ENCODE measurements at places on chromosomes 5 and 9.

- no peak for DNase-seq
Measured at GRCh38 chr9:112925058-112925641, 34.5 kb upstream of the SLC46A2 start.

DNA sequence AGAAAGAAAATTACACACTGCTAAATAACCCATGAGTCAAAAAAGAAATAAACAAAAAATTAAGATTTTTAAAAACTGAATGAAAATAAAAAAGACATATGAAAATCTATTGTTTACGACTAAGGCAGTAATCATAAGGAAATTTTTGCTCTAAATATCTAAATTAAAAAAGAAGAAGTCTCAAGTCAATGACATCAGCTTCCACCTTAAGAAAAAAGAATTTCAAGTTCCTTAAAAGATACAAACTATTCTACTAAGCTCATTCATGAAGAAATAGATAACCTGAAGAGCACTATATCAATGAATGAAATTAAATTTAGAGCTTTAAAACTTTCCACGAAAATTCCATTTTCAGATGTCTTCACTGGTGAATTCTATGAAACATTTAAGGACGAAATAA, 15.7 kb upstream of the STARD4 start:
- no peak for DNase-seq

DNA sequence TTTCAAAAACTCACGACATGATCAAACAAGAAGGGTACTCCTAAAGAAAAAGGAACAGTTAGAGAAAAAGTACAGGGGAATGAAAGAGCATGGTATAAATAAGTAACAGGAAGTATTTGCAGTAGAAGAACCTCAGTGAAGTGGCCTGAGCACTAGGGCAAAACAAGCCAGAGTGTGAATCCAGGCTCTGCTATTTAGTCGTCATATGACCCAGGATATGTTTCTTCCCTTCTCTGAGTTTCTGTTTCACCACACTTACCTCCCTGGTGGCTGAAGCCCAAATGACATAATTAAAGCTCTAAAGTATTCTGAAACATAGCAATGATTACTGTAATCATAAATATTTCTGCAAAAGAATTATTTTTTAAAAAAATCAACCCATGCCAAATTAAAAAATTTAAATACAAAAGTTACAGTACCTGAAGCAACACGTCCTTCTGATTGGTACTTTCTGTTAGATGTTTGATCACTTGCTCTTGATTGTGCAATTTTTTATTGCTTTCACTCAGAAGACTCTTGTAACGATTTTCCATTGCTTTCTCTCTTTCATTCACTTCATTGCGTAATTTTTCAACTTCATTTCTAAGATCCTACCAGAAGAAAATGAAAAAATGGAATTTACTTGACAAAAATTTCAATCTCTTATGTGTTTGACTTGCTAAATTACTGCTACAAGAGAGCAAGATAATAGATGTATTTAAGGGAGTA, 88.9 kb downstream of the CDK5RAP2 start:
- DNase-seq = no peak

DNA sequence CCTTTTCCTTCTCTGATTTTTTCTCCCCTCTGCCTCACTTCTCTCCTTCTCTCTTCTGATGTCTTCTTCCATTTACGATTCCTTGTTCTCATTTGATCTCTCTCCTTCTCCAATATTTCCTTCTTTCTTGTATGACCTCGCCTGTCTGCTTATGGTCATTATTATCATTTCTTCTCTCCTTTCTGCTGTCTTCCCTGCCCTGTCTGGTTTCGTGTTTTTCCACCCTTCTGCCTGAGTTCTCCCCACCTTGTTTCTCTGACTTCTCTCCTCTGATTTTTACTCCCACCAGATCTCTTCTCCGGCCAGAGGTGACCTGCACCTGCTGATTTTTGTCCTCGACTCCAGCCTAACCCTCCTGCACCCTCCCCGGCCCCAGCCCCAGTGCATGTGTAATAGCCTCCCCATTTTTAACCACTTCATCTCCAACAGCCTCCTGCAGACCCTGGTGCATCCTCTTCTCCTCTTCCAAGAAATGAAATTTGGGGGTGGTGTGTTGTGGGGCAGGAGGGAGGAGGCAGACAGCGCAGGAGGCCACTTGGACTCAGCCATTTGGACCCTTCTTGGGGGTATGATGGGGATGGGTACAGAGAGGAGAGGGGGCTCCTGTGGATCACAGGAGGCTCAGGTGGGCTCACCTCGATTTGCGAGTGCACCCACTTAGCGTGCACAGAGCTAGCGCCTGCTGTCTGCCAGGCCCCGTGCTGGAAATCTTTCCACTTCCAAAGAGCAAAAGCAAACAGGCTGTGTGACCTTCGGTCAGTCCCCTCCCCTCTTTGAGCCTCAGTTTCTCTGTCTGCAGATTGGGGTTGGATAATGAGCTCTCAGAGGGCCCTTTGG, 32.5 kb downstream of the GSN start:
- no peak for DNase-seq

GRCh38 chr9:136403538-136403914, 3.6 kb upstream of the SNAPC4 start:
- no peak for DNase-seq

DNA sequence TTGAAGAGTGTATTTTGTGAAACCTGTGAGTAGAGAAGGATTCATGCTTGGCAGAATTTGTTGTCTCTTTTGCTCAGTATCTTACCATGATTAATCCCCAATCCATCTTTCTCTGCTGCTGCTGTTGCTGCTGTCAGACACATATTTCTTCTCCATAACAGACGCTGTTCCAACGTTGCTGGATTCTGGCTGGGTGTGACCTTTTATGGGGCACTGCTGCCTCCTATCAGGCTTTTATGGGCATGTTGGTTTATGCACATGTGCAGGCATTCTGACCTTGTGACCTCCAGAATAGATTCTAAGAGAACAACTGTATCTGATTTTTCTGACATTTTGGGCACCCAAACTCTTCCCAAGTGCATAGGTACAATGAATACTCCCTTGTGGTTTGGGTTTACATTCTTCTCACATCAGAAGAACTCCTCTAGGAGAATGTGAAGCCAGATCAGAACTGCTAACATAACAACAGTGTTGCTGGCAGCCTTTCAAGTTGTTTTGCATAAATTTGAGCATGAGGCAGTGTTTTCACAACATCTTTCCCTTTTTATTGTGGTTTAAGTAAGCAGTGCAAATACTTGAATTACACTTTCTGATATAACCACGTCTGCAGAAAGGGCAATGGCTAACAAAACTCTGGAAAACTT, 9.2 kb upstream of the ISL1 start:
- DNase-seq = no peak

DNA sequence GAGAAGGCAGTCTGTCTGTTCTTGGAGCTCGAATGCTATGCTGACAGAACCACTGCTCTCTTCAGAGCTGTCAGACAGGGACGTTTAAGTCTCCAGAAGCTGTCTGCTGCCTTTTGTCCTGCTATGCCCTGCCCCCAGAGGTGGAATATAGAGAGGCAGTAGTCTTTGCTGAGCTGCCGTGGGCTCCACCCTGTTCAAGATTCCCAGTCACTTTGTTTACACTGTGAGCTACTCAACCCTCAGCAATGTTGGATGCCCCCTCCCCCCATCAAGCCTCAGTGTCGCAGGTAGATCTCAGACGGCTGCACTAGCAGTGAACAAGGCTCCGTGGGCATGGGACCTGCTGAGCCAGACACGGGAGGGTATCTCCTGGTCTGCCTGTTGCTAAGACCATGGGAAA, 344.2 kb downstream of the TMEM161B start:
- DNase-seq = no peak

GRCh38 chr9:113416149-113416721, 5.7 kb downstream of the C9orf43 start:
- DNase-seq = no peak

- no peak for DNase-seq
Measured at GRCh38 chr9:124040935-124041816, 29.6 kb downstream of the LHX2 start.

DNA sequence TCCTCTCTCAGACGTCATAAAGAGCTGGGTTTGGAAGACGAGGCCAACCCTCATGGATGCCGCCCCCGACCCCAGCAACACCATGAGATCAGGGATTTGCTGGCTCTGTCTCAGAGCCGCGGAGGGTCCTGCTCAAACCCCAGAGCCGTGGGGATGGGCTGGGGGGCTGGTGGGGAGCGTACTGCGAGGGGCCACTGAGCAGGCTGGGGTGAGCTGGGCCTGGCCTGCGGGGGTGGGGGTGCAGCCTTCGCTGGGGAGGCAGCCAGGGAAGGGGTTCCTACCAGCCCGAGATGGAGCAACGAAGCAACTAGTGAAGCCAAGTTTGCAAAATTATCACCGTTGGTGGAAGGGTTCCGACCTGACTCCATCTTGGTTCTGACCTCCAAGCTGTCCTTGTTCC, 5.1 kb upstream of the SLC12A7 start:
- no peak for DNase-seq

DNA sequence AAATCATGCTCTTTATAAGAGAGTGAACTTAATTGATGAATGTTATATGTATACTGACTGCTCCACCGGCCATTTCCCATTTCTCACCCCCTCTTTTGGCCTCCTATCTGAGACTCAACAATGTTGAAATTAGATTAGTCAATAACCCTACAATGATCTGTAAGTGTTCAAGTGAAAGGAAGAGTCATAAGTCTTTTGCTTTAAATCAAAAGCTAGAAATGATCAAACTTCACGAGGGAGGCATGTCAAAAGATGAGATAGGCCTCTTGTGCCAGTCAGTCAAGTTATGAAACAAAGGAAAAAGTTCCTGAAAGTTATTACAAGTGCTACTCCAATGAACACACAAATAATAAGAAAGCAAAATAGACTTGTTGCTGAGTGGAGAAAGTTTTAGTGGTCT, 83.1 kb downstream of the NLN start:
- no peak for DNase-seq

GRCh38 chr9:110021891-110022290, 186.1 kb downstream of the C9orf152 start:
- DNase-seq = no peak

GRCh38 chr9:79131824-79132377, 439.9 kb upstream of the TLE4 start:
- DNase-seq = no peak

- DNase-seq = no peak
Measured at GRCh38 chr5:65197531-65198455, 283.9 kb downstream of the ADAMTS6 start.

- no peak for DNase-seq
Measured at GRCh38 chr9:123741214-123741613, 188.7 kb downstream of the DENND1A start.

GRCh38 chr9:27945386-27945785, 372.1 kb upstream of the C9orf72 start:
- DNase-seq = no peak

DNA sequence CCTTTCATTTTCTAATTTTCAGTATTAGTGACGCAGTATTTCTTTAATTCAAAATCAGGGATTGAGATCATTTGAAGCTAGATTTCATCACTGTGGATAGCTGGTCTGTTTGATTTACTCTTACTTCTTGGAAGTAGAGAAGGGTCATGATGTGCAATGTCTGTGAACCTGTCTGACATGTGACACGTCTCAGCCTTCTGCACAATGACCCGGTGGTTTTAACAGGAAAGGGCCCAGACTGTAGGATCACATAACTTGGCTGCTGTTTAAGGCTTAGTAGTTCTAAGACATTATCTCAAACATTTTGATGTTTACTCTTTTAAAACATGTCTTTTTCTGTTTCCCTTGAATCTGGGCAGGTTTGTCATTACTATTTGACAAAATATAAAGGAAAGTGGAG, 823.3 kb upstream of the NUDT12 start:
- no peak for DNase-seq

- no peak for DNase-seq
Measured at GRCh38 chr9:37496020-37496419, 10.3 kb downstream of the POLR1E start.

DNA sequence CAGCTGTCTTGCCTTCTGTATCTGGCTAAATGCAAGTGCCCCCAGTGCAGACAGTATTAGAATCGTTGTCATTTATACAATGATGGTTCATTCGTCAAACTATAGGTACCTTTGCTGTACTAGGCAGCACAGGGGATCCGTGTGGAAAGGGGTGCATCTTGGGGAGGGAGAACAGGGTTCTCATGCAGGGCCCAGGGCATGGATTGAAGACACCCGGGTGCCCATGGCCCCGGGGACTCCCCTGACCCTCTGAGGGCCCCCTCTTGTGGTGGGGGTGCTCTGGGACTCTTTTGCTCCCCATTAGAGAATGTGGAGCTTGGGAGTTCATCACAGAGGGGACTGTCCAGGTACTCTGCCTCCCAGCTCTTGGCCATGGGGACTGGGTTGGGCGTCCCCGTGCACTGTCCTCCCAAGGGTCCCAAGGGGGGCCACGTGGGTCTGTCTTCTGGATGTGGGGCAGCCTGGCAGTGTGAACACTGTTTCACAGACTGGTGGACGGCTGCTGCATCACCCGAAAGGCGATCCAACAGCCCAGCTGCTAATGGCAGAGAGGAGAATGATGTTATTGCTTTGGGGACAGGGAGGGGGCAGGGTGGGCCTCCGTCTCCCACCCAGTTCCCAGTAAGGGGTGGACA, 36.9 kb upstream of the RXRA start:
- no peak for DNase-seq

DNA sequence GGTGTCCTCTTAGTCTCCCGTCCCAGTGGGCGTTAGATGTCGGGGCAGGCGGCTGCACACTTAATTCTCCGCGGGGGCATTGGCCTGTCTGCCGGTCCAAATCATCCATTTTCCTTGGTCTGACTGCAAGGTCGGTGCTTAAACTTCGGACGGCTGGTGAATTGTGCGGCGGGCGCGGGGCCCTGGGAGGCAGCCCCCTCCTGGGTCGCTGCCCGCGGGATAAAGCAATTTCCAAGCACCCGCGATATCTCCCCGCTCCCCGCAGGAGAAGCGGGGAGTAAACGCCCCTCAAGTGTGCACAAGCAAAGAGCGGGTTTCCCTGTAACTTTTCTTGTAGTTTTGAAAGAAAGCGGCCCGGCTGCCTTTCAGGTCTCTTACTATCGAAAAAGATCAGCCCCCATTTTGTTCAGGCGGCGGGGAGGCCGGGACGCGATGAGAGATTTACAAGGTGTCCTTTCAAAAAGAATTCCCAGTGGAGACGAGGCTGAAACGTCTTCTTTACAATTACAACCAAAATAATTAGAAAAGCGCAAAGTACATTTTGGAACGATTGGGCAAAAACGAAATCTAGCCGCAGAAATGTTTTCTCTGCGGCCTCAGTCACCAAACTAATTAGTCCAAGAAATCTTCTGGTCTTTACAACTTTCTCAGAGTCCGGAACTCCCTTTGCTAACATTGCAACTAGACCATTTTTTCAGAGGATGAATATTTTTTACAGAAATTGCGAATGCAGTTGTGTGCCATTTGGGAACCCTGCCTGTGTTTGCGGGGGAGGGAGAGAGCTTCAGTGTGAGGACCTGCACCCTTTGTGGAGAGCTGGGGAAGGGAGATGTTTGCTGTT, 1.8 kb downstream of the IRX1 start:
- no peak for DNase-seq

GRCh38 chr5:124550731-124551130, 195.7 kb downstream of the ZNF608 start:
- no peak for DNase-seq

DNA sequence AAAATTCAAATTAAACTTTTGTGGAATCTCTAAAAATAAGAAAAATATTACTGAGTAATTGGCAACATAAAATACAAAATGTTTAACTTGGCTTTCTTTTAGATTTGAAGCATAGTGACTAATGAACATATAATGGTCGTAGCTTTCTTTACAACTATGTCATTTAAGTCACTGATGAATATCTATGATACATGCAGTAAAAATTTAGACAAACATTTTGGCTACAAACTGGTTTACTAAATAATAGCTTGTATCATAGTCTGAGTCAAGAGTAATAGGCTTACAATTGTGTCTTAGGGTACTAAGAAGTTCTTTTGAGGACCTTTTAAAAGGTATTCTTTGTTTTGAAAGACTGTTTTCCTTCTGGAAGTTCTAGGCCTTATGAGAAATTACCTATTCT, 2.0 kb upstream of the APC start:
- no peak for DNase-seq

Data from NCI-H187 (cell line).